ENCODE measurements at places on chromosomes 7 and 10.

GRCh38 chr7:7424151-7424873 lies 111.4 kb downstream of the COL28A1 start:
- DNase-seq = peak; percentile 82

- peak; percentile 33 for DNase-seq
Observed at GRCh38 chr7:18179093-18179492, 151.4 kb upstream of the PRPS1L1 start.

DNA sequence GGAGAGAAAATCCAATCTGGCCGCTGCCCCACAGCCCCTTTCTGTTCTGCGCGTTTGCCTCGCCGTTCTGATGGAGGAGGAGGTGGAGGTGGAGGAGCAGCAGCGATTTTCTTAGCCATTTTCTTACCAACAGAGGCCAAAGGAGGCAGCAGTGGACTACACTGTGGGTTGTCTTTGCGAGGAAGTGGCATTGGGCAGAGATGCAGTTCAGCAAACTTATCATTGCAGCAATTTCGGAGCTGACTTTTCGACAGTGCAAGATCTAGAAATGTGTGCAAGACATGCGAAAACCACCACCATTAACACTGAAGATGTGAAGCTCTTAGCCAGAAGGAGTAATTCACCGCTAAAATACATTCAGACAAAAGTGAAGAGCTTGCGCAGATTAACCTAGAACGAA lies 1.9 kb upstream of the ARL4A start:
- DNase-seq = peak; percentile 69

- DNase-seq = no peak
Observed at GRCh38 chr10:29081951-29082685, 206.8 kb upstream of the LYZL1 start.

DNA sequence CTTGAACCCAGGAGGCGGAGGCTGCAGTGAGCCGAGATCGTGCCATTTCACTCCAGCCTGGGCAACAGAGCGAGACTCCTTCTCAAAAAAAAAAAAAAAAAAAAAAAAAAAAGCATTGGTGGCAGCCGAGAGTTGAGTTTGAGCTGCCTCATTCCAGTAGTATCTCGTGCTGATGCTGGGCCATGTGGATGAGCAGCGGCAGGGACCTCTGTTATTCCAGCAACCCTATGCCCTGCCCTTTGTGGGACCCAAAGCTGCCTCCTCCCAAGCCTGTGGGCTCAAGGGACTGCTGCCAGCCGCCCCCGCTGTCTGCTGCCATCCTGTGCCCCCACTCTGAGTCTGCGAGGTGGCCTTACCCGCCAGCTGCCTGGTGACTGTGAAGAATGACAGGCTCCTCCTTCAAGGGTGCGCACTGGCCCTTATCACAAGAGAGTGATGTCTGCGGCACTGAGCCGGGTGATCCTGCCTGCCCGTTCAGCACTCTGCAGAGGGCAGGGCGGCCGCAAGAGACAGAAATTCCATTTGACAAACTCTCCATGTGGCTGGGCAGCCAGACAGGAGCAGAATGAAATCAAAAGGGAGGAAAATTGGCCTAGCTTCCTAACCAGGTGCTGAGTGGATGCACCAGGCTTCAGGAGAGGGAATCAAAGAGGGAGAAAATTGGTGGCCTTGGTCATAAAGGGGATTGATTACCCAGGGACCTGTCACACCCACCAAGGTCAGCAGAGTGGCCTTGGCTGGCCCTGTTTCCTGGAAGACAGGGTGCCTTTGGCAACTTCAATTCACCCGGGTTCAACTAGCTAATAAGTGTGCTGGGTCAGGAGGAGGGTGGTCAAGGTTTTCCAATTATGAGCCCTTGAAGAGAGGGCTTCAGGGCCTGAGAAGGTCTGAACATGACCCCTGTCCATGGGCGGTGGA lies 65.3 kb upstream of the ZMIZ1 start:
- no peak for DNase-seq

DNA sequence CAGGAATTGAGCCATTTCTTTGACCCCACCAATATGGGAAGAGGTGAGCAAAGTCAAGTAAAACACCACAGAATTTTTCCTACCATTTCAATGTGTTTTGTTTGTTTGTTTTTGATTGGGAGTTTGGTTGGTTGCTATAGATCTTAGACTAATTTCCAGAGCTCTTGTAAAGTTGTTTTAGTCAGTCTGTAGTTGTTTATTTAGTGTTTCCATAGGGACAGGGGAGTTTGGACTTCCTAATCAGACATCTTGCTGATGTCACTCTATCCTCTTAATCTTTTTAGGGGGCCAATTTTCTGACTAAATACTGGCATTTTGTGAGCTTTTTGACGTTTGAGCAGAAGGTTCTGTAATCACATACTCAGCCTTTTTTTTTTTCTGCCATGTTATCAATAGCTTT lies 266.9 kb downstream of the ABCA13 start:
- DNase-seq = peak; percentile 5
